ENCODE measurements at places on chromosomes 11 and 22.

- H3K27ac ChIP-seq = no peak overlapping the region
- DNase-seq = no peak
- H3K27me3 ChIP-seq = no peaks in the 10 kb centered on the region
Measured at GRCh38 chr11:103537904-103538502, 428.8 kb downstream of the DYNC2H1 start.

DNA sequence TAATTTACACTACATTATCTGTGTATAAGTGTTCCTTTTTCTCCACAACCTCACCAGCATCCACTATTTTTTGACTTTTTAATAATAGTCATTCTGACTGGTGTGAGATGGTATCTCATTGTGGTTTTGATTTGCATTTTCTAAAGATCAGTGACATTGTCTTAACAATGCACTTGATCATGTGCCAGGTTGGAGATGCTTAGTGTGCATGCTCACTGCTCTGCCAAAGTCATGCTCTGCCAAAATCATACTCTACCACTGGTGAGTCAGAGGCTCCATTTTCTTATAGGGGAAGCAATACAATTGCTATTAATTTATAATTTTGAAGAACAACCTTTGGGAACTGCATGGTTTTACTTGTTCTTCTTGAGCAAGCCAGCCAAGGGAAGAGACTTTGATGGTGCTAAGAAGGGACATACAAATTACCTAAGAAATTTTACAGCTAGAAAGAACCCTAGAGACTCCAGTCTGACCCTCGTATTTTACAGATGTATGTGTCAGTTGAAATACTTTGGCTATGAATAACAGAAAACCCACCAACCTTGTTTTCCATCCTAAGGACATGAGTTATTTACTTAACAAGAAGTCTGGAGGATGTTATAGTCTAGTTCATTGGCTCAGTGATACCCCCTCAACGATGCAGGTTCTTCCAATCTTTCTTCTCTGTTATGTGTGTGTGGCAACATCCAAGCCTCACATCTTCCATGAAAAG is 368.9 kb downstream of the DDX10 start:
- no peak overlapping the region for H3K27ac ChIP-seq
- DNase-seq = no peak
- H3K4me1 ChIP-seq = no peaks in the 10 kb centered on the region
- no peaks in the 10 kb centered on the region for H3K36me3 ChIP-seq
- no peaks in the 10 kb centered on the region for H3K27me3 ChIP-seq

GRCh38 chr11:78886616-78887015 is 312.0 kb upstream of the NARS2 start:
- DNase-seq = no peak
- H3K4me1 ChIP-seq = no peaks in the 10 kb centered on the region
- H3K27me3 ChIP-seq = no peaks in the 10 kb centered on the region
- no peak overlapping the region for H3K4me3 ChIP-seq
- H3K36me3 ChIP-seq = no peaks in the 10 kb centered on the region
- no peak overlapping the region for H3K27ac ChIP-seq

- peaks cover 7% of the 10 kb centered on the region for H3K4me1 ChIP-seq
- DNase-seq = peak; percentile 45
- no peak overlapping the region for H3K27ac ChIP-seq
- no peaks in the 10 kb centered on the region for H3K36me3 ChIP-seq
Measured at GRCh38 chr11:67732045-67732787, 57.8 kb upstream of the ALDH3B2 start.

- no peak for DNase-seq
- peaks cover 2% of the 10 kb centered on the region for H3K27me3 ChIP-seq
- no peaks in the 10 kb centered on the region for H3K36me3 ChIP-seq
- H3K4me3 ChIP-seq = no peak overlapping the region
- H3K27ac ChIP-seq = no peak overlapping the region
Measured at GRCh38 chr11:19829109-19829837, 116.6 kb downstream of the NAV2 start.

GRCh38 chr22:48240148-48240934 is 1477.9 kb downstream of the TBC1D22A start:
- H3K27me3 ChIP-seq = peaks cover 4% of the 10 kb centered on the region
- DNase-seq = no peak
- H3K4me3 ChIP-seq = no peak overlapping the region
- peaks cover 16% of the 10 kb centered on the region for H3K4me1 ChIP-seq
- no peak overlapping the region for H3K27ac ChIP-seq

DNA sequence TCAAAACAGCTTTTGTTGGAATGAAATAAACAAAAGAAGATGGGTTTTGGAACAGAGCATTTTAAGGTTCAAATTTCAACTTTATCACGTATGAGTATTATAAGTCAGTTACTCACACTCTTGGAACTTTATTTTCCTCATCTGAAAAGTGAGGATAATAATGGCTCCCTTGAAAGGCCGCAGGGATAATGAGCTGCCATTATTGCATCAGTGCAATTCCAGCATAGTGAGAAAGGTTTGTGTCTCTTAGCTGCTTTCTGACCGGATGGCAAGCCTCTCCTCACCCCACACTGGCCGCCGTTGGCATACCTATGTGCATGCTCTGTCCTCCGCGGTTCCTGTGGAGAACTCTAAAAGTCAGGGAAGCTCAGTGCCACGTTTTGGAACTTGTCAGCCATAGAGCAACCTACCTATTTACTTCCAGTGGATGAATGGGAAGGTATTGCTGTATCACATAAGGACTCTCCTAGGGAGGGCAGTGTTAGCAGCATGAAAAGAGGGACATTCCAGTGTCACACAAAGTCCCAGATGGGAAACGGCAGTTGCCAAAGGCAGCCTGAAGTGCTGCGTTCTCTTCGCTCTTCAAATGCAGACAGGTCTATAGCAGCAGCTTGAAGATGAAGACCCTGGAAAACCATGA is 368.9 kb downstream of the NTM start:
- no peak overlapping the region for H3K27ac ChIP-seq
- no peaks in the 10 kb centered on the region for H3K4me1 ChIP-seq
- H3K4me3 ChIP-seq = no peak overlapping the region
- DNase-seq = no peak
- no peaks in the 10 kb centered on the region for H3K36me3 ChIP-seq

- no peak overlapping the region for H3K4me3 ChIP-seq
- DNase-seq = no peak
- H3K4me1 ChIP-seq = peaks cover 21% of the 10 kb centered on the region
- no peak overlapping the region for H3K27ac ChIP-seq
- H3K27me3 ChIP-seq = no peaks in the 10 kb centered on the region
- H3K36me3 ChIP-seq = peaks cover 9% of the 10 kb centered on the region
Measured at GRCh38 chr11:110339456-110340250, 43.2 kb upstream of the RDX start.

- no peak for DNase-seq
- no peak overlapping the region for H3K27ac ChIP-seq
- peaks cover 62% of the 10 kb centered on the region for H3K36me3 ChIP-seq
- H3K4me3 ChIP-seq = no peak overlapping the region
Measured at GRCh38 chr11:3001496-3001895, 9.4 kb upstream of the NAP1L4 start.

- H3K27ac ChIP-seq = peak overlapping the region; percentile 99
- peak overlapping the region; percentile 97 for H3K4me3 ChIP-seq
- peaks cover 36% of the 10 kb centered on the region for H3K36me3 ChIP-seq
Measured at GRCh38 chr22:31289344-31289743, 2.9 kb downstream of the PIK3IP1 start.

- DNase-seq = no peak
- no peak overlapping the region for H3K4me3 ChIP-seq
- H3K36me3 ChIP-seq = no peaks in the 10 kb centered on the region
- H3K27ac ChIP-seq = no peak overlapping the region
Measured at GRCh38 chr11:65172600-65172999, 2.6 kb downstream of the SPDYC start.

DNA sequence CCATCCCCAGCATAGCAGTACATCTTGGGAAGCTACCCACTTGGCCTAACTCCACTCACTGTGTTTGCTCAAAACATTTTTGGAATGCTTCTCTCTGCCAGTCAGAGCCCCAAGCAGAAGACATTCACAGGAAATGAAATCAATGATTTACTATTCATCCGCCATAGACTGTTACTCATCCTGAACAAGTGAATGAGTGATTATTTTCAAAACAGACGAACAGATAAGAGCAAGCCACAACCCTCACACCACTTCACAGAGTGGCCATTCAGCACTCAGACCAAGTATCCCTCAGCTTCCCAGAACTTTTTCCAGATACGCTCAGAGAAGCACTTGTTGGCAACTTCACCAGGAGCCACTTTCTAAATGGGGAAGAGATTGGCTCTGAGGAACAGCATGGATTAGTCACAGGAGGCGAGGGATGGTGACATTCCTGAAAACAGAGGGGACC is 13.0 kb upstream of the UBASH3B start:
- H3K36me3 ChIP-seq = no peaks in the 10 kb centered on the region
- H3K27me3 ChIP-seq = peaks cover 3% of the 10 kb centered on the region
- no peak overlapping the region for H3K4me3 ChIP-seq
- no peak overlapping the region for H3K27ac ChIP-seq

- no peak for DNase-seq
- H3K4me1 ChIP-seq = peaks cover 16% of the 10 kb centered on the region
- H3K36me3 ChIP-seq = peaks cover 35% of the 10 kb centered on the region
- peak overlapping the region; percentile 12 for H3K27ac ChIP-seq
- H3K4me3 ChIP-seq = no peak overlapping the region
- H3K27me3 ChIP-seq = no peaks in the 10 kb centered on the region
Measured at GRCh38 chr22:37464181-37464580, 22.0 kb downstream of the MFNG start.

- H3K4me1 ChIP-seq = no peaks in the 10 kb centered on the region
- H3K4me3 ChIP-seq = no peak overlapping the region
- no peak for DNase-seq
- no peaks in the 10 kb centered on the region for H3K27me3 ChIP-seq
Measured at GRCh38 chr11:82539669-82540068, 194.0 kb downstream of the FAM181B start.

DNA sequence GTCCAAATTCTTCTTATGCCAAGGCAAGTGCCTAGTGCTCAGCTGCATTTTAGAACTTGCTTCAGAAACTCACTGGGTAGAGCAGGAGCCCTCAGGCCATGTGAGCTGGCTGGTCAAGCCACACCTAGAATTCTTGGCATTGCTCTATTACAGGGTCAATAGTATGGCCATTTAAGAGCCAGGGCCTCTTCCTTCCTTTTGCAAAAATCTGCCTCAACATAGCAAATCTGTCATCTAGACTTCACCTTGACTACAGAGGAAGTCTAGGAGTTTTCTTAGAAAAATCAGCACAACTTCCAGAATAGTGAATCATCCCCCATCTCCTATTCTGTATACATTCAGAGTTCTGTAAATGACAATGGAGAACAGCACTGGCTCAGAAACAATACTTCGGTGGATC is 112.0 kb upstream of the TTC12 start:
- H3K4me3 ChIP-seq = no peak overlapping the region
- H3K27ac ChIP-seq = no peak overlapping the region
- H3K27me3 ChIP-seq = peaks cover 2% of the 10 kb centered on the region
- H3K4me1 ChIP-seq = no peaks in the 10 kb centered on the region

DNA sequence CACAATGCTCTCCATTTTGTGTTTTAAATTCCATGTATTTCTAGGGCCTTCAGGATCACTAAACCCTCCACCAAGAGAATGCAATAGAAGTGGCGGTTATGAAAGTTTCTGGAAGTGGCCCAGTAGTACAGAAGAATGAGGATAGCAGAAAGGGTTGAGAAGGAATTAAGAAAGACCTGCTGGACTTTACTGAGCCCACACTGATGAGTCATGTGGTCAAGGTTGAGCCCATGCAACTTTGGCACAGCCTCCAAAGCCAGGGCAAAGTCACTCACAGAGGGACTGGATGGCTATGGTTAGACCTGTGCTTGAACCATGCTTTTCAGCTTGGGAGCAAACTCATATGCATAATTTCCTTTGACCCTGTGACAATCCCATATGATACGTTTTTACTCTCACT is 102.9 kb upstream of the PLET1 start:
- no peaks in the 10 kb centered on the region for H3K36me3 ChIP-seq
- DNase-seq = no peak
- no peak overlapping the region for H3K4me3 ChIP-seq
- H3K4me1 ChIP-seq = no peaks in the 10 kb centered on the region

DNA sequence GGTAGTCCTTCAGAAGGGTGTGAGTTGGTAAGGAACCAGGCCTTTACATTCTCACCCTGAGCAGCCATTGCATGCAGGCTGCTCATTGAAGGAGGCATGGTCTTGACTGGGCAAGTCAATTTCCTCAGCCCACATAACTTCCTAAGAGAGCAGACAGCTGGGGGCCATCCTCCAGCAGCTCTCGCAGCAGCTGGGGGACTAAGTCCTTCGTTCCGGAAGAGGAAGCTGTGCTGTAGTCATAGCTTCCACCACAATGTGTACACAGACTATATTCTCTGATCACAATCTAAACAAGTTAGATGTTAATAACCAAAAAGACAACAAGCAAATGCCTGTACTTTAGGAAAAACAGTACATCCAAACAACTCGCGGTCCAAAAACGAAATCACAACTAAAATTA is 30.1 kb upstream of the MPPED1 start:
- H3K27me3 ChIP-seq = peaks cover 44% of the 10 kb centered on the region
- peak; percentile 30 for DNase-seq
- H3K27ac ChIP-seq = no peak overlapping the region
- no peak overlapping the region for H3K4me3 ChIP-seq

DNA sequence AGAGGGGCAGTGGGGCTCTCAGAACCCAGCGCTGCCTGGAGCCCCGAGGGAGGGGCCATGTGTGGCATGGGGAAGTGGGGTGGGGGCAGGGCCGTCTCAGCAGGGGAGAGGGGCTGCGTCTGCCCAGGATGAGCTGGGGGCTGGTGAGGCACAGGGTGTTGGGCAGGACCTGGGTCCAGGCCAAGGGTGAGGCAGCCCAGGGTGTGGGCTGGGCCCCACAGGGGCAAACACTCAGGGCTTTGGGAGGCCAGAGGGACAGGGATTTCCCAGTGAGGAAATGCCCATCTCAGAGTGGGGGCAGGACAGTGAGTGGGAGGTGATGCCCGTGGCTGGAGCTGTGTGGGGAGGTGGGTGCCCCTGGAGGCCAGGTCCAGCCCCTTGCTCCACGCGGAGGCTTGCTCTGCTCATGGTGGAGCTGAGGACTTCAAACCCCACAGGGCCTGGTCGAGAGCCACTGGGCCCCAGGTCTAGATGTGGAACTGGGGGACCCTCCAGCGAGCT is 5.4 kb downstream of the PLXNB2 start:
- H3K27me3 ChIP-seq = peaks cover 2% of the 10 kb centered on the region
- no peak overlapping the region for H3K4me3 ChIP-seq
- H3K36me3 ChIP-seq = no peaks in the 10 kb centered on the region
- no peak for DNase-seq
- H3K27ac ChIP-seq = no peak overlapping the region

DNA sequence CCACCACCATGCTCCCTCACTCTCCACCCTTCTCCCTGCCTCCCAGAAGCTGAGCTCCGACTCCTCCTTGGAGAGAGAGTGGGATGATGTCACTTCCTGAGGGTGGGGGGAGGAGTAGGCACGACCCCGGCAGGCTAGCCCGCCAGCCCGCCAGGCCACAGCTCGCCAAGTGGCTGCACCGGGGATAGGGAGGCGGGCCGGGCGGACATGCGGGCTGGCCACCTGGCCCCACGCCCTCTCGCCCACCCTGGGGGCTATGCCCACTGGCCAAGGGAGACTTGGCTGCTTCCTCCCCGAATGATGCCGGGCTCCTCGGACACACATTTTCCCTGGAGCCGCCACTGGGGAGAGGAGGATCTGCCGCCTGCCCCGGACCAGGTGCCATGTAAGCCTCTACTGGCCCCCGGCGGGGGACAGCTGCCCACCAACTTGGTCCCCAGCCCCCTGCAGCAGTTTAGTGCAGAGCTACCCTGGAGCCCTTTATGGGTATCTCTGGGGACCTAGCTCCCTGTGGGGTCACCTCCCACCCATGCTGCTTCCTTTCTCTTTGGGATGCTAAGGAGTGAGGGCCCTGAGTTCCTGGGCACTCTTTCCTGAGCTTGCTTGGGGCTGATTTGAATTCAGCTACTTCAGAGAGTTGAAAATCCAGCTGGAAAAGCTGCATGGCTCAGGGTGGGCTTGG is 33.7 kb upstream of the MYRF start:
- no peak for DNase-seq
- no peak overlapping the region for H3K27ac ChIP-seq
- peaks cover 5% of the 10 kb centered on the region for H3K27me3 ChIP-seq
- H3K4me1 ChIP-seq = no peaks in the 10 kb centered on the region
- H3K36me3 ChIP-seq = no peaks in the 10 kb centered on the region
- H3K4me3 ChIP-seq = no peak overlapping the region
